ENCODE measurements at places on chromosomes 16 and 17. TPM values are rescaled to one million over a fixed set of nuclear protein-coding genes. Genes with fewer than 3 reads are reported as not detected.

DNA sequence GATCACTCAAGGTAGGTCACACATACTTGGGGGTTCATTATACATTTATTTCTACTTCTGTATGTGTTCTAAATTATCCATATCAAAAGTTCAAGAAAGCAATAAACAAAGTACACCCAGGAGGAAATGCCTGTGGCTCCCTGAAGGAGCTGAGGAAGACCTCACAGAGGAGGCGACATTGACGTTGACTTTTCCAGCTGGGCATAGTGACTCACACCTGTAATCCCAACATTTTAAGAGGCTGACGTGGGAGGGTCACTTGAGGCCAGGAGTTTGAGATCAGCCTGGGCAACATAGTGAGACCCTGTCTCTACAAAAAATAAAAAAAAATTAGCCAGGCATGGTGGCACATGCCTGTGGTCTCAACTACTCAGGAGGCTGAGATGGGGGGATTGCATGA is 16.3 kb downstream of the ITGAD start:
- H3K4me1 ChIP-seq: no peaks in the 10 kb centered on the region
- H3K27me3 ChIP-seq: no peaks in the 10 kb centered on the region
- H3K36me3 ChIP-seq: no peaks in the 10 kb centered on the region
- H3K27ac ChIP-seq: no peak overlapping the region
- no peak overlapping the region for H3K4me3 ChIP-seq
- DNase-seq: no peak

DNA sequence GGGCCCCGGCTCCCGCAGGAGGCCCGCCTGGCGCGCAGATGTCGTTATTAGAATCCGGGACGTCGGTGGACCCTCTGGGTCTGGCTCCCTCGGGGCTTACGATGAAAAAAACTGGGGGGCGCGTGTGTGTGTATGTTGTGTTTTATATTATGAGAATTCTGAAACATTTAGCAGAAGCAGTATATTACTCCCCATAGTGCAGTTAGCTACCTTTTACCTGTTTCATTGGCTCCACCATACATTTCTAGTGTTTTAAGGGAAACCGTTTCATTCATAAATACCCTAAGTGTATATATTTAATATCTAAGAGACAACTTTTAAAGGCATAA is 486 bp upstream of the DNAJA2 start:
- no peak for DNase-seq
- H3K27me3 ChIP-seq: no peaks in the 10 kb centered on the region
- H3K36me3 ChIP-seq: no peaks in the 10 kb centered on the region
- H3K4me3 ChIP-seq: peak overlapping the region; percentile 76

DNA sequence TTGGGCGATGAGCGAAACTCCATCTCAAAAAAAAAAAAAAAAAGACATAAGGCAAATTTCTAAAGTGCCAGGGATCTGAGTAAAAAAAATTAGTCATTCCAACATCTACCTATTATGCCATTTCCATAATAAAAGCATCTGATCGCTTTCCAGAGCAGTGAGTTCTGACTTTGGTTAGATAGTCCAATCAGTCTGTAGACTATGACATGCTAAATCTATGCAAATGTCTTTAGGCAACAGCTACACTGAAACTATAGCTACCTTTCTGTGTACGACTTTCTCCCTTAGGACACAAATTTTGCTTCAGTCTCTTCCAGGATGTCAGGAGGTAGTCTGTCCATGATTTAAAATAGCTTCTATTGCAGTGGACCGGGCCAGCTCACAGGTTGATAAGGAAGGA is 58.9 kb upstream of the ARHGAP44 start:
- H3K27ac ChIP-seq: no peak overlapping the region
- DNase-seq: no peak
- peaks cover 12% of the 10 kb centered on the region for H3K4me1 ChIP-seq
- no peaks in the 10 kb centered on the region for H3K27me3 ChIP-seq

Gene USP22
- total RNA-seq: 246 TPM

DNA sequence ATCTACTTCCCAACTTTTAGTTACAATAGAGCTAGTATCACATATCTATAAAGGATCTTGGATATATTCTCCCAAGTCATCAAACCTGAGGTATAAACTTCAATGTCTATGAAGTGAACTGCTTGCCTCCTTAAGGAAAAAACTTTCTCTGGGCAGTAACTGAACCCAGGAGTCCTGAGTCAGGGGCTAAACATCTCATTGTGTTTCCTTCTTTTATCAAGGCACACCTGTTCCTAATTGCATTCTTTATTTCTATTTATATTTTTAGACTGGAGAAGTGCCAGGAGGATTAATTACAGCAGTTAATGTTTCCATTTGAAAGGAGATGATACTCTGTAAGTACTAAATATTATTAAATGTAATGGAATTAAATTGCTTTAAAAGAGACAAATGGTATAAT is 98.6 kb downstream of the CDH8 start:
- no peak for DNase-seq
- H3K27ac ChIP-seq: no peak overlapping the region
- H3K4me1 ChIP-seq: no peaks in the 10 kb centered on the region
- no peak overlapping the region for H3K4me3 ChIP-seq

- no peak overlapping the region for H3K4me3 ChIP-seq
- no peaks in the 10 kb centered on the region for H3K36me3 ChIP-seq
- DNase-seq: no peak
- no peaks in the 10 kb centered on the region for H3K4me1 ChIP-seq
These were observed 74.4 kb downstream of the CCT6B start for GRCh38 chr17:34886831-34887230.
